Activated naive CD4-positive, alpha-beta T cell treated with Interleukin-2 at 50 U/mL for 16 hours (primary cell): ENCODE measurements at places on chromosomes 1 and 21.
A peak's percentile ranks its signal among the peaks of the same experiment; 100 is the strongest.

DNA sequence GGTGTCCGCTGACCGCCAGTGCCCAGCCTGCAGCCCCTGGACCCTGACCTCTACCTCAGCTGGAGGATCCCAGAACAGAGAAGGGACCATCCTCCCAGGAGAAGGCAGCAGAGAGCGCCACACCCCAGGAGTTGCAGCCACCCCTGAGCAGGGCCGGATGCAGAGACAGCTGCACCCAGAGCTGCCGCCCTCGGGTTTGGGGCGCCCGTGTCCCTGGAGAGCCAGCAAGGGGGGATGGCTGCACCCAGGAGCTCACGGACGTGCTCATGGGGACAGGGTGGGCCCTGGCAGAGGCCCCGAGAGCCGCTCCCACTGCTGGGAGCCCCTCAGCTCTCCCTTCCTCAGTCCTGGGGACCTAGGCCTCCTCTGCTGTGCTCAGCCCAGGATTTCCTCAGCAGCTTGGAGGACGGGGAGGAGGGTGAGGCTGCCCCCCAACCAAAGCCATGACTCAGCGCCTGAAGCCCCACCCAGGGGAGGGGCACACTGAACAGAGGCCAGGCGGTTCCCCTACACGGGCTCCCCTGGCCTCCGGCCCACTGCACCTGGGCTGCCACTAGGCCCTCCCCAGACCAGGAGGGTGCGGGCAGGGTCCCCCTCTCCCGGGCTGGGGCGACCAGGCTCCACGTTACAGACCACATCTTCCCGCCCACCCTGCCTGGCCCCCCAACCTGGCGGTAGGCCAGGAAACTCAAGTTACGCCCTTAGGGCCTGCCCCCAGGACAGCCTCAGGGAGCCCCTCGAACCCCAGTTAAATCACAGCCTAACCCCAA, 2.2 kb downstream of the ACAP3 start:
- DNase-seq, result peak; percentile 74

GRCh38 chr1:104466068-104466467, 716.4 kb downstream of the AMY1C start:
- DNase-seq, result no peak

DNA sequence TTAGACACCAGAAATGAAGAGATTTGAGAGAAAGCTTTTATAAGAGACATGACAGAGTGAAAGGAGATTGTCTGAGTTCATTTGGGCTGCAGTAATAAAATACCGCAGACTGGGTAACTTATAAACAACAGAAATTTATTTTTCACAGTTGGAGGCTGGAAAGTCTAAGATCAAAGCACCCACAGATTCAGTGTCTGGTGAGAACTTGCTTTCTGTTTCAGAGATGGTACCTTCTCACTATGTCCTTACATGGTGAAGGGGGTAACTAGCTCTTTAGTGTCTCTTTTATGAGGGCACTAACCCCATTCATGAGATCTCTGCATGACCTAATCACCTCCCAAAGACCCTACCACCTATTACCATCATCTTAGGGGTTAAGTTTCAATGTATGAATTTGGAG, 30.9 kb upstream of the FCRL4 start:
- no peak for DNase-seq

DNA sequence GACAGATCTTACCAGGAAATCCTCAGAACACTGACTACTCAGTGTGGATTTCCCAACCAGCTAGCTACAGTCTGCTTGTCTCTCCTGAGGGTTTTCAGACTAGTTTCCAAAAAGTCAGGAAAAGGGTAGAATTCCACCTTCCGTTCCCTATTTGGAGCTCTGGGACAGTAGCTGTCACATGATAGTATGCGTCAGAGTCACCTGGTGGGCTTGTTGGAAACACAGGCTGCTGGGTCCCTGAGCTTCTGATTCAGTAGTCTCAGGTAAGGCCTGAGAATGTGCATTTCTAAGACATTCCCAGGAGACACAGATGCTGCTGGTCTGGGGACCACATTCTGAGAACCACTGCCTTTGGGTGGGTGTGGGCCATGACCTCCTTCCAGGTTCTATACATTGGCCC, 272.5 kb downstream of the DISC1 start:
- DNase-seq, result no peak

DNA sequence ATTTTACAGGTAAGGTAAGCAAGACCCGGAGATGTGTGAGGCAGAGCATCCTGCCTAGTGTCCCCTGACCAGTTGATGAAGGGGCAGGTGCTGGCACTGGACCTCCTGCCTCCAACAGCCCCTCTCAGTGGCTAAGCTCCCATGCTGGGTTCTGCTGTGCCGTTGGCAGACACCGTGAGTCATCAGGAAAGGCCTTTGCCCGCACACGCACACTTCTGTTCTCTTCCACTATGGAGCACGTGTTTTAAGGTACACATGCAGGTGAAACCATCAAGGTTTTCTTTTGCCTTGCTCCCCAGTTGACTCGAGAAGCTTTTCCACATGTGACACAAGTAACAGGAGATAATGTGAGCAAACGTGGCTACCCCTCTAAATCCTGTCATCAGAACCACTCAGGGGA, 207.9 kb downstream of the RRAGC start:
- DNase-seq, result no peak

GRCh38 chr1:32886004-32886827, at the start of gene HPCA:
TSS of gene HPCA (plus strand) at chr1:32886491. CDS start at chr1:32888899, 2,408 bp downstream.
- peak; percentile 29 for DNase-seq

DNA sequence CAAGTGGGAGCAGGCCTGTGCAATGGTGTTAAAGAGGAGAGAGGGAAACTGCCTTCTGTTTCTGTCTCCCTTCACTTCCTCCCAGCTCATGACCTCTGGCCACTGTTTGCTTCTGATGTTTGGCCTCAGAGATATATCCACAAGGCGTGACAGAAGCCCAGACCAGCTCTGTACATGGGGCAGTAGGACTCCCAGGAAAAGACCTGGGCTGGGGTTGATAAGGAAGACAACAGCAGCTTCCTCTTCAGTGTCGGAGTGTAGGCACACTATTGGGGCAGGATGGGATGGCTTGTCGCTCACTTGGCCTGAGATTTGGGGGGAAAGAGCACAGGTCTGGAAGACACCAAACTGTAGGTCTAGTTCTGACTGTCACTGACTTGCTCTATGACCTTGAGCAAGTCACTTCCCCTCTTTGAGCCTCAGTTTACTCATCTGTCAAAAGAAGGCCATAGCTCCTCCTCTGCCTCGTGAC, 67.8 kb upstream of the KLHDC7A start:
- no peak for DNase-seq

- no peak for DNase-seq
Observed at GRCh38 chr1:204439621-204440375, 28.2 kb upstream of the PPP1R15B start.

GRCh38 chr1:245771511-245772281, 616.9 kb downstream of the KIF26B start:
- DNase-seq, result no peak

DNA sequence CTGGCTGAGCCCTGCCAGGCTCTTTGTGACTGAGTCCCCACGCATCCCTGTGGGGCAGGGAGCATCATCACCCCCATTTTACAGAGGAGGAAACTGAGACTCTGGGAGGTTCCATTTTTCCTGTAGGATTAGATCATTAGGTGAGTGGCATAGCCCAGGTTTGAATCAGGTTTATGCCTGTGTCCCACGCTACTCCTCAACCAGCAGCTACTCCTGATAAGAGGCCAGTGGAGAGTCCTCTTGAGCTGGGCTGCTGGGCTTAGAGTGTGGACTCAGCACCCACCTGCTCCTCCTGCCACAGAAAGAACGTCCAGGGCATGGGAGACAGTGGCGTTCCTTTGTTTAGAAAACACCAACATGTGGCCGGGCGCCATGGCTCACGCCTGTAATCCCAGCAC, 30.7 kb downstream of the TNFRSF1B start:
- no peak for DNase-seq

- DNase-seq, result no peak
Observed at GRCh38 chr1:157994704-157995582, 1.5 kb downstream of the KIRREL1 start.

GRCh38 chr1:203225071-203225470, 4.4 kb downstream of the CHIT1 start:
- DNase-seq, result no peak

- DNase-seq, result no peak
Observed at GRCh38 chr1:3676581-3677470, 24.5 kb downstream of the TP73 start.

GRCh38 chr1:198151688-198152087, 5.1 kb upstream of the NEK7 start:
- DNase-seq, result no peak

GRCh38 chr1:2314273-2314802, 77.0 kb downstream of the MORN1 start:
- no peak for DNase-seq

DNA sequence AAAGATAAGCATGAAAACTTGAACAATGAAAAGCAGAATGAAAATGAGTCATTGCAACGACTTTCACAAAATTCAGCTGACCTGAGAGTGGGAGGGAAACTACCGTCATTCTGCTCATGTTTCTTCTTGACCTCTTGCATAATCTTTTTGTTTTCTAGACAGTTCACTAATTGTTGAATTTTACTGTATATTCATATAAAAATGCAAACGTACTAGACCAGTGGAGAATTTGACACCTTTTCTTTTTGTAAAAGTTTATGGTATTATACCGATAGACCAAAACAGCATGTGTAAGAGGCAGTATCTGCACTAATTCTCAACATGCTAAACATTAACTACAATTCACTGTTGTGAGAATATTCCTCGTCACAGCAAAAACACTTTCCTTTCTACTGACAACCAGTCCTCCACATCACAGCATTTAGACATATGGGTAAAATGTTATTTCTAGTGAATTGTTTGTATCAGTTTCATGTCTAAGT, 137.8 kb downstream of the GREM2 start:
- no peak for DNase-seq

GRCh38 chr21:41727784-41728763, 38.8 kb downstream of the RIPK4 start:
- DNase-seq, result no peak

GRCh38 chr1:169048043-169048442, 58.4 kb upstream of the ATP1B1 start:
- no peak for DNase-seq

GRCh38 chr21:15379776-15380175, 315.0 kb upstream of the NRIP1 start:
- no peak for DNase-seq

- DNase-seq, result no peak
Observed at GRCh38 chr1:19798486-19799229, 1.1 kb downstream of the TMCO4 start.

DNA sequence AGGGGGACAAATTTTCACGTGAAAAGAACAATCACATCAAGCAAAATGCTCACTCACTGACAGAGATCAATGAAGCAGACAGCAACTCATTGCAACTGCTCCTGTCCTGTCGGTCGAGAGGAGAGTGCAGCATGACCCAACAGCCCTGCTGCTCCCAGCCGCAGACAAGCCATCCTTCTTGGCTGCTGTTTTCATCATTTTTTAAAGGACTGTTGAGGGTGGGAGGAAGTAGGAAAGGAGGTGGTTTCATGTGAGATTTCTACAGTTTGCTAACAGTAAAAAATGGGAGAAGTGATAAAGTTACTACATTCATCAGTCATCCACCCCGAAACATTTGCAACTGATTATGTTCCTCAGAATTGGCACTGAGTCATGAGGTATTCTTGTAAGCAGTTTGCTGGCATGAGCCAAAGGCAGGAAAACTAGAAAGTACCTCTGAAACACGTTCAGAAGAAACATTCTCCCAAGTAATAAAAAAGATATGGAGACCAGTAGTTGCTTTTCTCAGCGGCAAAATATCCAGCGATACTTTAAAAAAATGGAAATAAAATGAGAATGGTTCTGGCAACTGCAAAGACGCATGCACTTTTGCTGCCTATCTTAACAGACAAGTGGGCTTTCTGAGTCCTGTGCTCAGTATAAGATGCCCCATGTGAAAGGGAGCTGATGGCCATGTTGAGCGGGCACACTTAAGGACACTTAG, 72.0 kb upstream of the CLDN14 start:
- DNase-seq, result no peak

GRCh38 chr1:175569117-175569743, 174.2 kb downstream of the TNR start:
- no peak for DNase-seq

- no peak for DNase-seq
Observed at GRCh38 chr1:103267266-103267665, 158.9 kb upstream of the COL11A1 start.

DNA sequence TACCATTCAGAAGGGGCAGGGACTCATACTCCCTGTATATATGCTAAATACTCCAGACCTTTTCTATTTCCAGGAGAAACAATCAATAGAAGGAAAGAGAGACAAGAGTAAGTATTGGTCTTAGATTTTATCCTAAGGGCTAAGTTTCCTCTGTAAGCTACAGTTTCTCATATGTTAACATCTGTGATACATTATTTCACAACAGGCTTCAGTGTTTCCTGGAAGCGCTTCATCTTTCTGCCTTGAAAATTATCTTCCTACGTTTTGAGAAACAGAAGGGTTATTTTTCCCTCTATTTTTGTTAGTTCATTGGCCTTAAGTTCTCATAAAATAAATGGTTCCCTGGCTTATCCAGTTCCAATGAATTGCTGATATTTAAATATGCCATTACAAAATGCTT, 15.6 kb downstream of the FMO1 start:
- DNase-seq, result no peak
